ENCODE measurements at places on chromosomes 3 and 15. TPM values are rescaled to one million over a fixed set of nuclear protein-coding genes. Genes with fewer than 3 reads are reported as not detected.

GRCh38 chr3:111733856-111734255 lies 125.2 kb upstream of the PHLDB2 start:
- H3K27ac ChIP-seq, result no peak overlapping the region
- DNase-seq, result peak; percentile 17
- H3K4me1 ChIP-seq, result peaks cover 40% of the 10 kb centered on the region
- H3K27me3 ChIP-seq, result no peaks in the 10 kb centered on the region

- no peak overlapping the region for H3K27ac ChIP-seq
- no peaks in the 10 kb centered on the region for H3K36me3 ChIP-seq
- no peaks in the 10 kb centered on the region for H3K4me1 ChIP-seq
- DNase-seq, result peak; percentile 62
- no peak overlapping the region for H3K4me3 ChIP-seq
Measured at GRCh38 chr15:57861815-57862586, 155.5 kb downstream of the POLR2M start.

GRCh38 chr15:64267331-64267973 lies 88.5 kb downstream of the CSNK1G1 start:
- no peak for DNase-seq
- no peak overlapping the region for H3K4me3 ChIP-seq
- H3K27me3 ChIP-seq, result no peaks in the 10 kb centered on the region
- no peaks in the 10 kb centered on the region for H3K4me1 ChIP-seq

DNA sequence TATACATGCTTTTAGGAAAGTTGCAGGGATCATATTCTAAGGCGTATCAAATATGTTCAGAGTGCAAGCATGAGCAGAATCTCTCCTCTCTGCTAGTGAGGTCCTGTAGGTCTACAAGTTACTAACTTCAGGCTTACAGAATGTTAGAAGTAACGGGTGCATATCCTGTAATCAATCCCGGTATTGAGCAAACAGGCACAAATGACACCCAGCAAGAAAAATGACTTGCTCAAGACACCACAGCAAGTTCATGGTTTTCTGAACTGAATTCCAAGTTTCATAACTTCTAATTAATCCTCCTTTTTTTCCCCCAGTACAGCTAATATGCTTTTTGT lies 353.9 kb upstream of the TPRG1 start:
- H3K27me3 ChIP-seq, result no peaks in the 10 kb centered on the region
- peaks cover 91% of the 10 kb centered on the region for H3K4me1 ChIP-seq
- no peak for DNase-seq
- no peaks in the 10 kb centered on the region for H3K36me3 ChIP-seq
- H3K4me3 ChIP-seq, result no peak overlapping the region

GRCh38 chr3:156366559-156366958 lies 188.4 kb downstream of the SSR3 start:
- H3K4me3 ChIP-seq, result no peak overlapping the region
- no peak for DNase-seq
- no peaks in the 10 kb centered on the region for H3K36me3 ChIP-seq
- H3K4me1 ChIP-seq, result peaks cover 20% of the 10 kb centered on the region
- no peaks in the 10 kb centered on the region for H3K27me3 ChIP-seq
- H3K27ac ChIP-seq, result no peak overlapping the region

DNA sequence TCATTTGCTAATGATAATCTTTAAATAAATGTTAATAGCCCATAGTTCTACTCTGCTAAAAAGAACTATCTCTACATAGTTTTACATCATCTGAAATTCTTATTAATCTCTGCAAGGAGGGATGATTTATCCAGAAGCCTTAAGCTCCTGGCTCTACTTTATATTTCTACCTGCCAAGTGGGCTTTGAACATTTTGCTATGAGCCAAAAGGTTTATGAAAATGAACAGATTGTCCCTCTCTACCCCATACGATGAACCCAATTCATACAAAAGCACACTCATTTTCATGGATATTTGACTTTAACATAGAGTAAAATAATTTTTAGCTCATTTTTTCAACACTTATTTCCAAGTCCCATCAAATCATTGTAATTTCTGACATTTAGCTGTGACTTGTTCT lies 611.0 kb downstream of the NSUN3 start:
- no peak overlapping the region for H3K4me3 ChIP-seq
- DNase-seq, result no peak
- H3K27ac ChIP-seq, result no peak overlapping the region
- H3K27me3 ChIP-seq, result no peaks in the 10 kb centered on the region
- no peaks in the 10 kb centered on the region for H3K36me3 ChIP-seq

GRCh38 chr3:47841786-47842349 lies 38.9 kb downstream of the DHX30 start:
- no peaks in the 10 kb centered on the region for H3K27me3 ChIP-seq
- peaks cover 98% of the 10 kb centered on the region for H3K36me3 ChIP-seq
- no peak overlapping the region for H3K4me3 ChIP-seq

DNA sequence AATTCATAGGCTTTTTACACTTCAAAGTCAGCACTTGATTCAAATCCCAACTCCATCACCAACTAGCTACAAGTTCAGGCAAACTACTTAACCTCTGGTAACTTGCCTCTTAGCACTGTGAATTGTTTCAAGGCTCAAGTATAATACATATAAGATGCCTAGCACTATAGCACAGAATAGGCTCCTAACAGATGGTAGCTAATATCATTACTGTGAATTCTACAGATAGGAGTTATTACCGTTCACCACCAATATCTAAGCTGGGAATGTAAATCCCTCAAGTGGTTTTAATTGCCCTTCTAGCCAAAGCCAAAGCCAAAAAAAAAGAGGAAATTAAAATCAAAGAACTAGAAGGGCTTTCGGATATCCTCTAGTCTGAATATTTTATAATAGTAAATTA lies 15.4 kb downstream of the DLG1 start:
- H3K27ac ChIP-seq, result no peak overlapping the region
- no peak for DNase-seq
- no peaks in the 10 kb centered on the region for H3K27me3 ChIP-seq
- peaks cover 45% of the 10 kb centered on the region for H3K36me3 ChIP-seq
- H3K4me3 ChIP-seq, result no peak overlapping the region

DNA sequence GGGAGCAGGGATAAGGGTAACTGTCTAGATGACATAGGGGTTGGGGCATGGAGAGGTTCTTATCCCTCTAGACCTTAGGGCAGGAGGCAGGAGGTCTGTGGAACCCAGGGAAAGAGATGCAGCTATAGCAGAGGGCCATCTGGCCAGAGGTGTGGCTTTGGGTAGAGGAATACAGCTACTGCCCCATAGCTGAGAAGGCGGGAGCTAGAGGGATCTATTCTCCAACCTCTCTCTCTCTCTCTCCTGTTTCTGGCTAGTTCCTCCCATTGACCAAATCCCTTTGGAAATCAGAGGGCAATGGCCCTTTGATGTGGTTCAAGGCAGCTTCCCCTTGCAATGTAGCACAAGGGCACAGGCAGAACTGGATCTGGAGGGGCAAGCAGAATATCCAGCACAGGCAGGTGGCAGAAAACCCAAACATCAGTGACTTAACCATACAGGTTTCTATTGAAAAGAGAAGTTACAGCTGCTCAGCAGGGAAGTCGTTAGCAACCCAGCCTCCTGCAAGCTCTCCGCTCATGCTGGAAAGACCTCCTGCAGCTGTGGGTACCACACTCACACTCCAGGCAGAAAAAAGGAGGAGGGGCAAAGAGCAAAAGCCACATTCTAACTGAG lies 22.3 kb upstream of the LMOD3 start:
- peaks cover 12% of the 10 kb centered on the region for H3K4me1 ChIP-seq
- no peak overlapping the region for H3K27ac ChIP-seq
- H3K27me3 ChIP-seq, result no peaks in the 10 kb centered on the region
- no peak for DNase-seq

CD276 gene
- 58.1 TPM for total RNA-seq
